ENCODE measurements at places on chromosomes 12 and 14.

- no peak for DNase-seq
Measured at GRCh38 chr12:47860279-47860841, 40.7 kb upstream of the HDAC7 start.

- DNase-seq: no peak
Measured at GRCh38 chr12:28611449-28611848, 421.2 kb downstream of the CCDC91 start.

DNA sequence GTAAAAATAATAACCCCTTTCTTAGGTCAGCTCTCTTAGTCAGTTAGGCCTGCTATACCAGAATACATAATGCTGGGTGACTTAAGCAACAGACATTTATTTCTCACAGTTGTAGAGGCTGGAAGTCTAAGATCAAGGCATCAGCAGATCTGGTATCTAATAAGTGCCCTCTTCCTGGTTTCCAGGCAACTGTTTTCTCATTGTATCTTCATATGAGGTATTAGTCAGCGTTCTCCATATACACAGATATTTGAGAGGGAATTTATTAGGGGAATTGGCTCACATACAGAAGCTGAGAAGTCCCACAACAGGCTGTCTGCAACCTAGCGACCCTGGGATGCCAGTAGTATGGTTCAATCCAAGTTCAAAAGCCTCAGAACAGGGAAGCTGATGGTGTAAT lies 896.0 kb downstream of the GALC start:
- no peak for DNase-seq

GRCh38 chr12:30614031-30614430 lies 81.6 kb downstream of the IPO8 start:
- DNase-seq: no peak

DNA sequence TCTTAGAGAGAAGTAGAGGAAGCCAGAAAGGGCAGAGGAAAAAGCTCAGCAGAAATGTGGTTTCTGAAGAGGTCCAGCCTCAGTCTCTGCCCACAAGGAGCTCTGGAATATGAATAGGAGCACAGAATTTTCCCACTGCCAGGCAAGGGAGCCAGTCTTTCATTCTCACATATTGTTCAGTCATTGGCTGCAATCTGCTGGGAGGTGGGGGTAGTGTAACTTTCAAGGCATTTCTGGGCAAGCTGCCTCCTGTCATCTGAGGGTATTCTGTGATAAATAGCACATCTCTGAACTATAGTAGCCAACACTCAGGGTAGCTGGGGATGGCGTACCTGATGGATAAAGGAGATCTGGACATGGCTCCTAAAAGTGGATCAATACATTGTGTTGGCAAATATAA lies 127.2 kb downstream of the LRRK2 start:
- no peak for DNase-seq

DNA sequence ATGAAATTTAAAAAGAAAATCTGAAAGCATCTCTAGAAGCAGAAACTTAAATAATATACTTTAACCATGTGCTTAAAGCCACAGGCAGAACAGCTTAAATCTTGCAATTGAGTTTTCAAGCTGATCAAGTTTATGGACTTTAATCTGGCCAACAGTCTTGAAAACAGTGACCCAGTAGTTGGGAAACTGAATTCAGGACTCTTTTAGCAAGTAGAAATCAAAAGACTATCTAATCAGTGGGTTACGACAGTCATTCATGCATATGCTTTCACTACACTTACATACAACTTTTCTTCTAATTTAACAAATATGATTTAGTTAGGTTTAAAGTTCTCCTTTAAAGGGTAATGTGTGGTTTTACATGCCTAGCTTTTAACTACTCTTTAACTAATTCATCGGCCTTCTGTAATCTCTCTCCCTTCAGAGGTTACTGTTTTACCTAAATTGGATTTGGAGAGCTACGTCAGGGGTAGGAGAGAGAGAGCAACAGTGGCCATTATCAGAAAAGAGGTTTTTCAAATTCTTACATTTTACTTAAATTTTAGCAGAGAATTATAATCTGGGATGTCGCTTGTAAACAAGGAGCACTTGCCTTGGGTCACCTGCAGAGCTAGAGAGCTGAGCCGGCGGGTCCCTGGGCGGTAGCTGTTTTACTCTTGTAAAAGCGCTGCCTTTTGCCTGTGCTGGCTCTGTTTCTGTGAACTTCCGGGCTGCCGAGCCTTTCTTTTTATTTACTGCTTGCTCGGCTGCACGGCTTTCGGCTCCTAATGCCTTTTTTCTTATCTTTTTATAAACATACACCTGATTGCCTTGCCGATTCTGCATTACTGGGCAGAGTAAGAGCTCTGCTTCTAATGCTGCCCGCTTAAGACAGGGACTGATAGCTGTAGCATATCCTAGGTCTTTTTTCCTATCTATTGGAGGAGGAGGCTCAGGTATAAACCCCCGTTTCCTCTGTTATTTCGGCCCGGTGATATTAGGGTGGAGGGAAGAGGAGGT lies 17.4 kb upstream of the LYZ start:
- no peak for DNase-seq

DNA sequence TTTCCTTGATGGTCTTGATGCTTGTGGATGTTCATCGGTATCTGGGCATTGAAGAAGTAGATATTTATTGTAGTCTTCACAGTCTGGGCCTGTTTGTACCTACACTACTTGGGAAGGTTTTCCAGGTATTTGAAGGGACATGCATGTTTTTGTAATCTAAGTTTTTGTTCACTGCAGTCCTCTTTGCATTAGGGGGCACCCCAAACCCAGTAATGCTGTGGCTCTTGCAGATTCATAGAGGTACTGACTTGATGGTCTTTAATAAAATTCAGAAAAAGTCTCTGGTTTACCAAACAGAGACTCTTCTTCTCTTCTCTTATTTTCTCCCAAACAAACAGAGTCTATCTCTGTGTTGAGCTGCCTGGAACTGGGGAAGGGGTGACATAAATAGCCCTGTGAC lies 150.9 kb upstream of the SLC16A7 start:
- no peak for DNase-seq

DNA sequence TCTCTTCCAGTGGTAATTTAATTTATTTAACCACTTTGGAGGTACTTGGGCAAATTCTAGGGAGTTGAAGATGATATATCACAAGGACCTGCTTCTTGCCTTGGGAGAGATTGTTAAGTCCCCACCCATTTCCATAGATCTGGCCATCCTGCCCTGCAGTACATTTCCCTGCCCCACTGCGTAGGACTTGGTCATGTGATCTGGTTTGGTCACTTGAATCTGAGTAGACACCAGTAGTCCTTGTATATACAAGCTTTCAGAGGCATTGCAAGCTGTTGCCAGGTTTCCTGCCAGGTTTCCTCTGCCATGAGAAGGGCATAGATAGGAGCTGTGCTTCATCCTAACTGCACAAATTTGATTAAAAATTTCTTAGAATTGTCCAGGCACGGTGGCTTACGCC lies 200.0 kb downstream of the ADAMTS20 start:
- DNase-seq: no peak

DNA sequence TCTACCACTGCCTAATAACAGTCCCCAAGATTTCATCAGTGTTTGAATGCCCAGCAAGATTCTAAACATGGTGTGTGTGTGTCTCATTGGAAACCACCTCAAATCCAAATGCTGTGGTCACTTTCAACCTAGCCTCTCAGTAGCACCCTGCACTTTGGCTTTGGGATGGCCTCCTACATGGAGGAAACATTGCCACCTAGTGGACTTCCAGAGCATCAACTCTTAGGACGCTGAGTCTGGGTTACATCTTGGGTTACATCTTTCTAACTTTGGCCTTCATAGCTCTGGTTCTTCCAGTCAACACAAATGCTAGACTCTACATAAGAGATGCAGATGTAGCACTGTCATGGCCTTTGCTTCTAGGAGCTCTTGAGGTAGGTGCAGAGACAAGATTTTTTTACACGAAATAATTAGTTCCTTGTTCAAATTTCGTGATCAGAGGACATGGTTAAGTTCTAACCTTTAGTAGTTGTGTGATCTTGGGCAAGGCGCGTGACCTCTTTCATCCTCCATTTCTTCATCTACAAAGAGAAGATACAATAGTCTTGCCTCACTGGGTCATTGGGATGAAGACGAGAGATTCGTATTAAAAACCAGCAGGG lies 113.5 kb upstream of the VASH1 start:
- DNase-seq: peak; percentile 21

DNA sequence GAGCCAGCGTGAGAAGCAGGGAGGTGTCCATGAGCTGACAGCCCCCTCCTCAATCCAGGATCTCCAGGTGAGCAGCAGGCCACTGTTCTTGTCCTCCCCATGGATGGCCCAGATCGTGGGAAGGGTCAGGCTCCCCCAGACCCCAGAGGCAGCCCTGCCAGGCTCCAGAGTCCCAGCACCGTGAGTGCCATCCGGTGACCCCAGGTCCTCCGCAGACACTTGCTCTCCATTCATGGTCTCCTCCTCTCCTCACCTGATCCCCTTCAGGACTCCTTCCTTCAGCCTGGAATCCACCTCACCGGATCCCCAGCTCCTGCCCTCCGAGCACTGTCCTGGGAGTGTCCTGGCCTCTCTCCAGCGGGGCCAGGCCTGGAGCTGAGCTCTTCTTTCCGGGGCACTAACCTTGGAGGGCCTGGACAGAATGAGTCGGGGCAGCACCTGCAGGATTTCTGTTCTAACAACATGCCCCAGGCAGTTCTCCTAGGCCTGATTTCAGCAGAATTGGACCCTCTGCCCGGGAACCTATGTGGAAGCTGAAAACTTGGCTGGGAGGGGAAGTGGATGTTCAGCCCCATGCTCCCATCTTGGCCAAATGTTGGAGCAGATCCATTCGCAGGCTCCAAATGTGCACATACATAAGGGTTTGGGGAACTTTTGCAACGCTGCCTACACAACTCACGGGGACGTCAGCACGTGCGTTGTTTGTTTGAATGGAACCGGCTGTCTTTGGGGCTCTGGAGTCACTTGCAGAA lies 341.6 kb upstream of the SFSWAP start:
- no peak for DNase-seq

DNA sequence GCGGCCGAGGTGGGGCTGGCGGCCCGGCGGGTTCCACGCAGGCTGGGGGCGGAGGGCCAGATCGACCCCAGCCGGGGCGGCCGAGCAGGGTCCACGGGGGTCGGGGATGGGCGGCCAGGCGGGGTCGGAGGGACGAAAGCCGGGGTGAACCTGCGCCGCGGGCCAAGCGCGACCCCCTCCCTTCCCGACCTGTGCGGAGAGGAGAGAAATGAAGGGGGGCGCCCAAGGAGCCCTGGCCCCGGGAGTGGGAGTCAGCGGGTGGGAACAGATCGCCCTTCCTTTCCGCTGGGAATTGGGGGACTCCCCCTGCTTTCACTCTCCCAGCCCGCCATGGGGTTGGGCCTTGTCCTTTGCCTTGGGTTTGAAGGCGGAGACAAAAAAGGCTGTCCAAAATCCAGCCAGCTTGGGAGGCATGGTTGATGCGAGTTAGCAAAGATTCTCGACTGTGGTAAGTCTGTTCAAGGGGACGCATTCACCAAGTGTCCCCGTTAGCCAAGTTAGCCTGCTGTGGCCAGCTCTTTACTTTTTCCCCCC lies 559 bp upstream of the CKAP4 start:
- no peak for DNase-seq
